Stimulated activated CD8-positive, alpha-beta memory T cell treated with anti-CD3 and anti-CD28 coated beads, Interleukin-4, amount 100 ng/mL, for 1 hour (primary cell): ENCODE measurements at places on chromosomes 3 and 15.

- no peak for DNase-seq
These were observed 509.9 kb downstream of the SHQ1 start for GRCh38 chr3:72338082-72338941.

DNA sequence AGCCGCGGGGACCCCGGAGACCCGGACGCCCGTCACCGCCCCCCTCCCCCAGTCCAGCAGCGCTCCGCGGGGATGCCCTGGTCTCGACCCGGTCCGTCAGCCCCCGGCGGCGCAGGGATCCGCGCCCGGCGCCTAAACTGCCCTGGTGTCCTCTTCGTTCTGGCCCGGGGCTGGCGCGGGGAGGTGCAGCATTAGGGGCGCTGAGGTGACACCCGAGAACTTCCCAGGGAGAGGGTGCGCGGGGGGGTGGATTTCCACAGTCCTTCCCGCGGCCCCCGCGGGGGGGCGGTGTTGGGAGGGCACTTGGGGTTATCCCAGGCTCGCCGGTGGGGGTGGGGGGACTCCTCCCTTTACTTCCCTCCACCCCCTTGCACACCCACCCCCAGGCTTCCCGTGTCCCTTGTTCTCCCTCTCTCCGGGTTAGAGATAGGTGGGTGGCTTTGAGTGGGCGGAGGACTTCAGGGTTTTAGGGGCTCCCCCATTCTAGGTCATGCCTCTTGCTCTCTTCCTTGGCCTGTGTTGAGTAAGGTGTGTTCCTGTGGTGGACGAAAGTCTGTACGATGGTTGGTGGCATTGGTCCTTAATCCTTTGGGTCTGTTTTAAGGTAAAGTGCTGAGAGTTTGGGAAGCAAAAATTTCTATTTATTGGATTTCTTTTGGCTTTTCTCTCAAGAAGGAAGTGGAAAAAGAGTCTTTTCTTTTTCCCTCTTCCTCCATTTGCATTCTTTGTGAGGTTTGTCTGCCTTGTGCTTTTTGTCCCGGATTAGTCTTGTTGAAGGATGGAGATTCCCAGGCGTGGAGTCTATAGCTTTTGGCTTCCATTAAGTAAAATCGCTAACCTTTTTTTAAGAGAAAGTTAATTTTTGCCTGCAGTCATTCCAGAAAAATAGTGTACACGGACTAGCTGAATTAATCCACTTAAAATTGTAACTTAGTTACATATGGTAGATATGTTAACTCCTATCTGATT, 811 bp downstream of the SKIL start:
- DNase-seq, result peak; percentile 61

GRCh38 chr3:179174316-179174715, 26.2 kb downstream of the PIK3CA start:
- no peak for DNase-seq

GRCh38 chr15:56537881-56538280, 72.9 kb upstream of the MNS1 start:
- DNase-seq, result peak; percentile 24

GRCh38 chr15:38231436-38231835, 21.2 kb upstream of the SPRED1 start:
- no peak for DNase-seq

GRCh38 chr3:160296591-160296990, 71.4 kb downstream of the C3orf80 start:
- no peak for DNase-seq

GRCh38 chr3:150296123-150296735, 111.9 kb upstream of the TSC22D2 start:
- no peak for DNase-seq
